ENCODE measurements at places on chromosomes 1 and 21.

GRCh38 chr1:61080413-61081143, 1.8 kb upstream of the NFIA start:
- DNase-seq, result no peak

DNA sequence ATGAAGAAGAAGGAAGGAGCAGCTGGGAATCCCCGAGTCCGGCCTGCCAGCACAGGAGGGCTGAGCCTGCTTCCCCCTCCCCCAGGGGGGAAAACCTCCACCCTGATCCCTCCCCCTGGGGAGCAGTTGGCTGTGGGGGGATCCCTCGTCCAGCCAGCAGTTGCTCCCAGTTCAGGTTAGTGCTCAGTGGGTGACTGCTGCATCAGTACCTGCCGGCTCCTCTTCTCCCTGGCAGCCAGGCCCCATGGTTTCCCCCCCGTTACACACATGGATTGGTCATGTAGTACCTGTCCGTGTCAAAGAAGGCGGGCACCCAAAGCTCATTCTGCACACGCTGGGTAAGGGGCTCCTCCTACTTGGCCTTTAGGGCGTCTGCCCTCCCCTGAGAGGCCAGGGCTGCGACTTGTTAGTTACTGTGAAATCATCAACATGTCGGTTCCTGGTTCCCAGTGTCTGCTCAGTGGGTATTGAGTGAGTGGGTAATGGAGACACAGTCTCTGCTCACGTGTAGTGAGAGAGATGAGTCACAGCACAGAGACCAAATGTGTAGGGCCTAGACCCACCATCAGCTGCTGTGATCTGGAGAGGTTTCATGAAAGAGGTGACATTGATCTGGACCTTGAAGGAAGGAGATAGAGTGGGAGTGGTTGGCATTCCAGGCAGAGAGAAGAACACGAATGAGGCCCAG, 11.5 kb downstream of the NECAP2 start:
- DNase-seq, result no peak

- DNase-seq, result no peak
Measured at GRCh38 chr1:31768939-31769704, 5.0 kb upstream of the ADGRB2 start.

GRCh38 chr1:243786531-243786930, 63.5 kb downstream of the AKT3 start:
- peak; percentile 1 for DNase-seq

- no peak for DNase-seq
Measured at GRCh38 chr1:223076362-223076761, 66.7 kb downstream of the TLR5 start.

DNA sequence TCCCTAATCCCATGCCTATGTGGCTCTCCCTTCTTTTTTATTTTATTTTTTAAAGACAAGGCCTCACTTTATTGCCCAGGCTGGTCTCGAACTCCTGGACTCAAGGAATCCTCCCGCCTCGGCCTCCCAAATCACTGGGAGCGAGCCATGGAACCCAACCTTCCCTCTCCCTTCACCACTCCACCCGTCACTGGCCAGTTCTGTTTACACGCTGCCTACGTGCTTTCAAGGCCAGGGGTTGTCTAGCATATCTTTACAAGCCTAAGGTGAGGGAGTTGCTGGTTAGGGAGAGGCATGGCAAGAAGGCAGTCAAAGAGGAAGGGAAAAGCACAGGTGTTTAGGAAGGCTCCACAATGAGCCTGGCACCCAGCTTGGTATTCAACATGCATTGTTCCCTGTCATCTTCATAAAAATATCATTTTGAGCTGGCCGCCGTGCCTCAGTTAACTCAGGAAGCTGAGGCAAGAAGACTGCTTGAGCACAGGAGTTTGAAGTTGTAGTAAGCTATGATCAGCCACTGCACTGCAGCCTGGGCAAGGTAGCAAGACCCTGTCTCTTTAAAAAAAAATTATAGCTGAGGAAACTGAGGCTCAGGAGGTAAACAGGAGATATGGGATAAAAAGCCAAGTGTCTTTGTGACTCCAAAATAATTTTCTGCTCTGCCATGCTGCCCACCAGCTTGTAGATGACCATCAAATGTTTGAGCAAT, 1.1 kb downstream of the RHBDL2 start:
- no peak for DNase-seq

GRCh38 chr1:77594366-77595112, 87.9 kb downstream of the ZZZ3 start:
- peak; percentile 28 for DNase-seq

DNA sequence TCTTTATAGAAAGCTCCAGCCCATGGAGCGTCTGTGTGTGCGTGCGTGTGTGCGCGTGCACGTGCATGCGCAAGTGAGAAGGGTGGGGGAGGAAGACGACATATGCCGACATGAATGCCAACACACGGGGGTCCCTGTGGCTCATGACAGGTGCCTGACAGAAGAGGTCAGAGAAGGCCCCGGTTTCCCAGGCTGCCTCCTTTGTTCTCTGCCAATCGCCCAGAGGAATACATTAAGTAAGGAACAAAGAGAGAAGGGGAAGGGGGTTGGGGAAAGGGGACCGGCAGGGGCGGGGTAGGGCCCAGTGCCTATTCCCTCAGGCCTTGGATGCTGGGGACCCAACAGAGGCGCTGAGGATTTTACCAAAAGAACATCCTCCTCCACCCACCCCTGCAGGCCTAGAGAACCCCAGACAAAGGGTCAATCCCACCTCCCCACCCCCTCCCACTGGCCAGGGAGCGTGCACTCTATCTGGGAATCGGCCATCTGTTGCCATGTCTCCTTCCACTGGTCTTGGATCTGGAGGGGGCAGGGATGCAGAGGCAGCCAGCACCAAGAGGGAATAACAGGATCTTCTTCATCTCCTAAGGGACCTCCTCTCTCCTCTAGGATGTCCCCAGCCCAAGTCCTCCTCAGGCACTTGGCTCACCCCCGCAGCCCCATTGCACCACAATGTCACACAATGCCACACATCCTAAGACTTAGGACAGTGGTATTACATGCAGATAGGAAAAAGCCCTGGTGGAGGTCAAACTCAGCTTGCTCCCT, 39.4 kb downstream of the PIK3C2B start:
- DNase-seq, result no peak

GRCh38 chr1:15352128-15352957, 57.3 kb upstream of the EFHD2 start:
- peak; percentile 93 for DNase-seq

DNA sequence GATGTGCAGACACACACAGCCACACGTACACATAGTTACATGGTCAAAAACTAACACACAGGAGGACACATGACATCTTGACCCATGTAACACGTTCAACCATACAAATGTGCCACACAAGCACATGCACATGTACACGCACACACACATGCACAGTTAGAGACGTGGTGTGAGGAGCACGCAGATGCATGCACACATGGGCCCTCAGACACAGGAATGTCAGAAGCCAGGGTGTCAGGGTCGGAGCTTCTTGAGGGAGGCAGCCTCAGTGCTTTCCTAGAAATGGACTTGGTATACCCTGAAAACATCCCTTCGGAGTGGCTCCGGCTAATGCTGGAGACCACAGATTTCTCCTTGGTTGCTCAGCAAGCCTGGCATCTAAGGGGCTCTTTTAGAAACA, 114.3 kb downstream of the DMRTB1 start:
- no peak for DNase-seq

DNA sequence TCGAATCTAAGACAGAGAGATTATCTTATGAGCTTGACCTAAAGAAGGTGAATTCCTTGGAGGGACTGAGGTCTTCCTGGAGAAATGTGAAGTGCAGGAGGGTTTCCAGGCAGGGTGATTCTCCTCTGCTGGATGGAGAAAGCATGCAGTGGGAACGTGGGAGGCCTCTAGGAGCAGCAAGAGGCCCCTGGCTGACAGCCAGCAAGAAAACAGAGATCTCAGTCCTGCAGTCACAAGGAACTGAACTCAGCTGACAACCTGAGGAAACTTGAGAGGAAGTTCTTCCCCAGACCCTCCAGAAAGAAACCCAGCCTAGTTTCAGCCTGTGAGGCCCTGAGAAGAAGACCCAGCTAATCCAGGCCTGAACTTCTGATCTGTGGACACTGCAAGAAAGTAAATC, 345.9 kb downstream of the FAM72C start:
- no peak for DNase-seq

GRCh38 chr1:25774921-25775771, 24.8 kb upstream of the SELENON start:
- no peak for DNase-seq

All from epithelial cell of esophagus (primary cell).